T-cell (primary cell): ENCODE measurements at places on chromosomes 2 and 18. TPM values are rescaled to one million over a fixed set of nuclear protein-coding genes. Genes with fewer than 3 reads are reported as not detected.

TUBB8B gene
- total RNA-seq = not detected

NCKAP5 gene
- not detected for total RNA-seq

ZNF892 gene
- total RNA-seq = 4.1 TPM

ANKRD53 gene
- total RNA-seq = 0.20 TPM

SULT1C4 gene
- total RNA-seq = not detected

SERPINB4 gene
- total RNA-seq = not detected

CCDC102B gene
- total RNA-seq = 4.4 TPM

TAF4B gene
- 14.6 TPM for total RNA-seq

CABYR gene
- 1.3 TPM for total RNA-seq

KIAA1328 gene
- 11.5 TPM for total RNA-seq

CLHC1 gene
- 9.2 TPM for total RNA-seq

DNMT3A gene
- total RNA-seq = 78.7 TPM

BCS1L gene
- total RNA-seq = 31.4 TPM

ERFE gene
- not detected for total RNA-seq

DNA sequence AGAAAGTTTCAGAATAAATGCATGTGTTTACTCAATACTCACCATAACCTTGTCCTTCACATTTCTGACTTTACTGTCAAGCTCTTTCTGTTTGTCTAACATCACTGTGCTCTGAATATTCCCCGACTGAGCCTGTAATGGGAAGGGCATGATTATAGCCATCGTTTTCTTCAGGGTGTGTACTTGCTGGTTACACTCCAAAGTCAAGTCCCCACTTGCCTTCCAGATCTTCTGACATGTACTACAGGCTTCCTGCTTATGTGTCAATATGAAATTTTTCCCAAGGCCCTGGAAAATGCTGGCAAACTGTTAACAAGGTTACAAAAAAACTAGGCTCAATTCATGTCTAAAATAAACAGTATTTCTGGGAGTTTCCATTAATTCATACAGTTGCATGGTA, 12.9 kb downstream of the STAT1 start:
- peaks cover 8% of the 10 kb centered on the region for H3K4me1 ChIP-seq
- peak overlapping the region; percentile 5 for H3K27ac ChIP-seq

DNA sequence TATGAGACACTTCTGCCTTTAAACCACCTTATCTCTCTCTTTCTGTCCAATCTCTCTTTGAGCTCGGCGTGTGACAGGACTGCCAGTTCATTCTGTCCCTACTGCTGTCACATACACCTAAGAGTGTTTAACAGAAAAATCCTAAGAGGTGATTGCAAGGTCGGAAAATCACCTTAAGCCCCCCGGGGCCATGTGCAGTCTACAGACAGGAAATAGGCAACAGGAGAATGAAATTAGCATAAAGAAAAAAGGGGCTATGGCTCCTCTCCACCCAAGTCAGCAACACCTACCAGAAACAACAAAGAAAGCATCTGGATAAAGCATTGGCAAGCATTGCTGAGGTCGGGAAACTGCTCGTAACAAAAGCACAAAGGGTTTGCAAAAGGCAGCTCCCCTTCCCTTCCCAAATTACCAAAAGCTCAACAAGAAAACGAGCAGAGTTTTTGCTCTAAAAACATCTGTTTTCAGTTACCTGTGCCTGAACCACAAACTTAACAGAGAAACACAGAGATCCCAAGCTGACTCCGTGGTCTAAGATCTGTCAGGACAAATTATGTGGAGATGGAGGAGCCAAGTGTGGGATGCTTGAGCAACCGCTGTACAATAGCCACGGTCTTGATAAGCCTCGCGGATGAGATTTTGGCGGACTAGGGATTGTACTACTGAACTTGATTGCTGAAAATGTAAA, 30.4 kb downstream of the ANKRD44 start:
- no peak for DNase-seq
- no peak overlapping the region for H3K4me3 ChIP-seq

GRCh38 chr2:57809230-57809629, 237.4 kb upstream of the VRK2 start:
- H3K4me1 ChIP-seq = no peaks in the 10 kb centered on the region
- no peak overlapping the region for H3K4me3 ChIP-seq
- H3K27ac ChIP-seq = no peak overlapping the region
- H3K27me3 ChIP-seq = no peaks in the 10 kb centered on the region
- DNase-seq = no peak

- H3K4me1 ChIP-seq = no peaks in the 10 kb centered on the region
- no peak for DNase-seq
- no peaks in the 10 kb centered on the region for H3K27me3 ChIP-seq
- no peak overlapping the region for H3K27ac ChIP-seq
- no peak overlapping the region for H3K4me3 ChIP-seq
- H3K36me3 ChIP-seq = no peaks in the 10 kb centered on the region
Observed at GRCh38 chr18:13930964-13931363, 15.6 kb upstream of the MC2R start.

DNA sequence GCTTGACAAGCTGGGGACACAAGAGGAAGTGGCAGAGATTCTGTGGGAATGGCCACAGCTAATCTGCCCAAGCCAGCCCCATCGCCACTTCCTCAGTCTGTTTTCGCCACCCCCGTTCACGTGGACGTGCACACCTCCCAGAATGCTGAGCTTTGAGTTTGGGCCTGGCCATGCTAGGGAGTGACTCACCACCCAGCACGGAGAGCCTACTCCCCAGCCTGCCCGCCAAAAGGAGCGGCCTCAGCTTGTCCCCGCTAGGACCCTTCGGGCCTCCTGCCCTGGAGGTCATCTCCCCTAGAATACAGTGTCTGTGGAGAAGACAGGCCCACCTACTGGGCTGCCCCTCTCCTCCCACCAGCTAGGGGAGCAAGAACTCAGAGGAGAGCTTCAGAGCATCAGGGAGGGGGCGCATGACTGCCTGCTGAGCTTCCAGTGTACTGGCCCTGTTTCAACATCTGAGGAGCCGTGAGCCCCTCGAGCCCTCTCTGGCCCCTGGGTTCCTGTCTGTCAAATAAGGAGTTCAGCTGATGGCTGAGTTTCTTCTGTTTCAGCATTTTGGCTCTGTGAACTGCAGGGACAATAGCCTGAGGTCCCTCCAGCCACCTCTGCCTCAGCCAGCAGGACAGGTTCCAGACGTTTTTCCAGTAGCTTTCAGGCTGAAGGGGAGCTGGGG, 5.1 kb downstream of the SLC35F6 start:
- no peak for DNase-seq
- H3K27ac ChIP-seq = no peak overlapping the region
- H3K36me3 ChIP-seq = peaks cover 7% of the 10 kb centered on the region
- H3K4me3 ChIP-seq = no peak overlapping the region
- no peaks in the 10 kb centered on the region for H3K27me3 ChIP-seq

GRCh38 chr2:106695919-106696318, 190.0 kb downstream of the ST6GAL2 start:
- H3K4me1 ChIP-seq = no peaks in the 10 kb centered on the region
- no peak overlapping the region for H3K4me3 ChIP-seq
- DNase-seq = no peak

GRCh38 chr2:17482651-17483050, 35.6 kb downstream of the RAD51AP2 start:
- DNase-seq = no peak
- H3K4me1 ChIP-seq = no peaks in the 10 kb centered on the region
- H3K27ac ChIP-seq = no peak overlapping the region
- H3K4me3 ChIP-seq = no peak overlapping the region
- H3K36me3 ChIP-seq = no peaks in the 10 kb centered on the region
- no peaks in the 10 kb centered on the region for H3K27me3 ChIP-seq

GRCh38 chr18:13447621-13448334, 229.2 kb downstream of the LDLRAD4 start:
- H3K4me1 ChIP-seq = peaks cover 18% of the 10 kb centered on the region
- H3K27me3 ChIP-seq = no peaks in the 10 kb centered on the region
- no peak overlapping the region for H3K4me3 ChIP-seq

GRCh38 chr2:19377717-19378116, 19.3 kb upstream of the OSR1 start:
- H3K4me3 ChIP-seq = no peak overlapping the region
- H3K36me3 ChIP-seq = no peaks in the 10 kb centered on the region
- H3K27me3 ChIP-seq = no peaks in the 10 kb centered on the region
- no peak overlapping the region for H3K27ac ChIP-seq
- DNase-seq = no peak

DNA sequence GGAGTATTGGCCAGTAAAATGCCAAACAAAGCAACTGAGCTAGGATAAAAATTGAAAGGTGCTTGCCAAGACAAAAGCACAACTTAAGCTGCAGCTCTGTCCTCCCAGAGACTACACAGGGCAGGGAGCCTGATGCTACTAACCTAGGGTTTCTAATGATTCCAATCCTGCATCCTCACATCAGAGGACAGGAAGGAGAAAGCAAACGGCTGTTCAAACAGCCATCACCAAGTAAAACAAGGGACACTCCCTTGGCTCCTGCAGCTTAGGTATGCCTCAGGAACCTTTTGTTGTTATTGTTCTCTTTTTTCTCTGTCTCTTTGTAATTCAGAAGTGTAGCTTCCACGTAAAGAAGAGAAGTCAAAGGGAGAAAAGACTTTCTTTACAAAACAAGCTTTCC, 99.5 kb downstream of the TCF4 start:
- no peaks in the 10 kb centered on the region for H3K27me3 ChIP-seq
- H3K27ac ChIP-seq = no peak overlapping the region
- H3K4me1 ChIP-seq = peaks cover 6% of the 10 kb centered on the region

- no peak overlapping the region for H3K4me3 ChIP-seq
- H3K4me1 ChIP-seq = no peaks in the 10 kb centered on the region
- DNase-seq = no peak
- peaks cover 2% of the 10 kb centered on the region for H3K36me3 ChIP-seq
- no peak overlapping the region for H3K27ac ChIP-seq
- H3K27me3 ChIP-seq = peaks cover 2% of the 10 kb centered on the region
Observed at GRCh38 chr18:76434452-76434851, 60.6 kb downstream of the ZNF516 start.

DNA sequence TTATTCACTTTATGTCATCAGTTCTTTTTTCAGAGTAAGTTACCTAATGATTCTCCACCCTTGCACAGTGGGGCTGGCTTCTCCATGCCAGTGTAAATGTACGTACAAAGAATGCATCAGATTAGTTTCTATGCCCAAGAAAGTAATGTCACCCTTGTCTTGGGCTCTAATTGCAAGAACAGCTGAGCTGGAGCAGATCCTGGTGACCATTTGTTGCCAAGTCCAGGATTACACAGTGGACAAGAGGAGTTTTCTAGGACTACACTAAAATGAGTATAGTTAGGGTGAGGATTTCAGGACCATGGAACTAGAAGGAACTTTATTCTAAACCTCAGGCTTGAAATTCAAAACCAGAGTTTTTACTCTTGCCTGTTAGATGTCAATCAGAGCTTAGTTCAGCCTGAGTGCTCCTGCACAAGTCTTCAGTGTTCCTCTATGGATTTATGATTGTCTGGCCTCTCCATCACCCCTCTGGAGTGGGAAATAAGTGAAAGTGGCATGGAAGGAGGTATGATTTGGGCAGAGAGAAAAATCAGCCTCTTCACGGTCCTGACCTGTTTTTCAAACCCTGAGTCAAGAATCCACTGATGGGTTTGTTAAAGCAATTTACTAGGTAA, 29.8 kb downstream of the PCBP1 start:
- H3K4me3 ChIP-seq = no peak overlapping the region
- no peaks in the 10 kb centered on the region for H3K27me3 ChIP-seq
- no peak for DNase-seq
- no peak overlapping the region for H3K27ac ChIP-seq

GRCh38 chr2:161243312-161243711, 64.9 kb upstream of the PSMD14 start:
- no peak for DNase-seq
- H3K27ac ChIP-seq = peak overlapping the region; percentile 71
- H3K27me3 ChIP-seq = no peaks in the 10 kb centered on the region
- no peaks in the 10 kb centered on the region for H3K36me3 ChIP-seq
- no peak overlapping the region for H3K4me3 ChIP-seq
- peaks cover 15% of the 10 kb centered on the region for H3K4me1 ChIP-seq

DNA sequence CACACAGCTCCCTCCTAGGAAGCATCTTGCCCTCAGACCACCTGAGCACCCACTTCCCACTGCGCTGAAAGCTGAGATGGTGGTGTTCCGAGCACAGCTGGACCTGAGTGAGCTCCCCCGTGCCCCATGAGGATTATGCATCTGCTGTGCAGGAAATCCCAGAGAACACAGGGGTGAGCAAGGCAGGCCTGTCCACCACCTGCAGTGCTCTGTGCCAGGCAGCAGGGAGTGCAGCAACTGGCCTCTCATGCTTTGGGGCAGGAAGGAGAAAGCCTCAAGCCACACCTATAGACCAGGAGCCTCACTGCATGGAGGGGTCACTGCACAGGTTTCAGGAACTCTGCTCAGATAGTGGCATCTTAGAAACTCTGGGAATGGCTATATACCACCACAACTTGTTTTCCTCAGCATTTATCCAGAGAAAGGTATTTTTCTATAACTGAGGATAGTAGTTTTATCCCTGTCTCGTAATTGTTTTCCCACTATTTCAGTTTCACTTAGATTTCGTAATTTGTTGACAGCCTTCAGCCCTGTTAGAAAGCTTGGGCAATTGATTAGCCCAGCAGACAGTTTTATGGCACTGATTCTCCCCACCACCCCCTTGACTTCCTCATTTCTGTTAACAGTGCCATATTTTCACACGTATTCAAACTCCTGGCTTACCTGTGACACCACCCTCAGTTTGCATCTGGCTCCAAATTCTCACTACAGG, 144.3 kb upstream of the DAPL1 start:
- DNase-seq = no peak
- H3K4me3 ChIP-seq = no peak overlapping the region
- H3K4me1 ChIP-seq = no peaks in the 10 kb centered on the region
- no peaks in the 10 kb centered on the region for H3K36me3 ChIP-seq
- no peak overlapping the region for H3K27ac ChIP-seq

DNA sequence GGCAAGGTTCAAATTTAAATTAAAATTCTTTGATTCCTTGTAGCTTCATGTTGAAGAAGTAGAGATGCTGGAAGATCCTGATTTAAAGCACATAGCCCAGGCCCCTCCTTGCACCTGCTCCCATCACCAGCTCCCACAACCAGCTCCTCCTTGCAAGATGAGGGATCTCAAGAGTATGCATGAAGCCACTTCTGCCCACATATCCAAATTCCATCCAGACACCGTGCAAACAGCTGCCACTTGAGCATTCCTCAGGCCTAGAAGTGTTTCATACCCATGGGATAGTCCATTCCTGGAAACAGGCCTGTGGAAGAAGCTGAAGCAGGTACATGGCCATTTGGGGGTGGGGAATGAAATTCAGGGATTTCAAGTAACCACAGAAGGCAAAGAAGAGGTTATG, 32.4 kb upstream of the ITPRID2 start:
- H3K27ac ChIP-seq = no peak overlapping the region
- no peak overlapping the region for H3K4me3 ChIP-seq
- H3K27me3 ChIP-seq = no peaks in the 10 kb centered on the region
- no peaks in the 10 kb centered on the region for H3K4me1 ChIP-seq

- no peak overlapping the region for H3K4me3 ChIP-seq
- H3K4me1 ChIP-seq = no peaks in the 10 kb centered on the region
- no peaks in the 10 kb centered on the region for H3K36me3 ChIP-seq
- DNase-seq = no peak
- H3K27ac ChIP-seq = no peak overlapping the region
Observed at GRCh38 chr2:54767921-54768320, 44.5 kb downstream of the EML6 start.

GRCh38 chr2:65326276-65326675, 98.6 kb downstream of the ACTR2 start:
- H3K36me3 ChIP-seq = no peaks in the 10 kb centered on the region
- no peaks in the 10 kb centered on the region for H3K4me1 ChIP-seq
